BJ (cell line): ENCODE measurements at places on chromosomes 11 and 22.

- no peak for DNase-seq
Observed at GRCh38 chr11:36233204-36233603, 56.0 kb downstream of the COMMD9 start.

DNA sequence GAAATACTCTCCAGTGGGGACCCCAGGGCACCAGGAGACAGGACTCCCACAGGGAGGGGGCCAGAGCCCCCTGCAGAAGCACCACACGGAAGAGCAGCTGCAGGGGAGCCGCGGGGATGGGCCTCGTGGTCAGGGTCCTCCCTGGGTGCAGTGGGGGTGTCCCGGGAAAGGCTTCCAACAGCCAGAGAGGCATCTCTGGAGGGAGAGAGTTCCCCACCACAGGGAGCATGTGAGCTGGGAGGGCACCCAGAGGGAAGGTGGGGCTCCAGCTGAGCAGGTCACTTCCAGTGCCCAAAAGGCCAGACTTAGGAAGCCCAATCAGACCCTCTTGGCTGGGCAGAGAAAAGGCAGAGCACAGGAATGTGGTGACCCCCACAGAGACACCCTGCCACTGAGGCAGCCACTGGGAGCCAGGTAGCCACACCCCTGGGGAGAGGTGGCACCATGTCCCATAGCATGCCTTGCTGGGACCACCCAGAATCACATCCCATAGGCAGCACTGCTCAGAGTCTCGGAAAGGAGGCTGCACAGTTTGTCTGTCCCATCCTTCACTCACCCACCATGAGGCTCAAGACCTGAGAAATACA, 49.9 kb upstream of the LMO1 start:
- no peak for DNase-seq

DNA sequence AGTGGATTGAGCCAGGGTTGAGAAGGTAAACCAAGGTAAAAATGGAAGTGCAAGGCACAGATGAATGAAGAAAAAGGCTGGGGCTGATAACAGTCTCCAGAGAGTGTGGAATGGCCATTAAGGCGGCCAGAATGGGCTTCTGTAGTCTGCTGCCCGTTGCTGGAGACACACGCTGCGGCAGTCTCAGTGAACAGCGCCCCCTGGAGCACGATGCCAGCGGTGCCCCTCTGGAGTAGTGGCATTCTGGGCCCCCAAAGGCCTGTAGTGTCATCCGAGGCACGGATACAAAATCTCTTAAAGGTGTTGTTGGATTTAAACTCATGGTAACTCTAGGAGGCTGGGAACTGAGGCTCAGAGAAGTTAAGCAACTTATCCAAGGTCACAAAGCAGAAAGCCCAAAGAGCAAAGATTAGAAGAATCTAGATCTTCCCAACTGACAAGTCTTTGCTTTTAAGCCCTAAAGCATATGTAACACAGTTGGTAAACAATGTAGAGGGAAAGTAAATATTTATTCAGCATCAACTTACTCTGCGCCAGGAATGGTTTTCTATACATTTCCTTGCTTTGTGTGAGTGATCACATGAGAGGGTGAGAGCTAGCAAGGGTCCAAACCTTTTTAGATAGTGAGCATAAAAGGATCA, 18.2 kb downstream of the KCNJ1 start:
- DNase-seq: no peak

- DNase-seq: no peak
Observed at GRCh38 chr22:30195245-30196140, 51.1 kb downstream of the LIF start.

DNA sequence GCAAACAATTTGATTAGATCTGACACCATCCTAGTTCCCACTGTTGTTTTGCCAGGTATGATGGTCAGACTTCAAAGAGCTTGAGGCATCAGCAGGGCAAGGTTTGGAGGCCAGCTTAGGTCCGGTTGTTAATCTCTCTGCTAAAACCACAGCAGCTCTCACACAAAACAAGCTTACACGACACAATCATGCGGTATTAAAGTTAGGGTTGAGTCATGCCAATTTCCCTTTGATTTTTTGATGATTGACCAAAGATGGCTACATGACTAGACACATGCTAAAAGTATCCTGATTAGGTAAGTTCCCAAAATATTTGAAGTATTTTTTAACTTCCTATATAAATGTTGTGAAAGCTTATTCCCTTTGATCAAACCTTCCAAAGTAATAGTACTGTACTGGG, 145.9 kb downstream of the ELP4 start:
- DNase-seq: peak; percentile 50

DNA sequence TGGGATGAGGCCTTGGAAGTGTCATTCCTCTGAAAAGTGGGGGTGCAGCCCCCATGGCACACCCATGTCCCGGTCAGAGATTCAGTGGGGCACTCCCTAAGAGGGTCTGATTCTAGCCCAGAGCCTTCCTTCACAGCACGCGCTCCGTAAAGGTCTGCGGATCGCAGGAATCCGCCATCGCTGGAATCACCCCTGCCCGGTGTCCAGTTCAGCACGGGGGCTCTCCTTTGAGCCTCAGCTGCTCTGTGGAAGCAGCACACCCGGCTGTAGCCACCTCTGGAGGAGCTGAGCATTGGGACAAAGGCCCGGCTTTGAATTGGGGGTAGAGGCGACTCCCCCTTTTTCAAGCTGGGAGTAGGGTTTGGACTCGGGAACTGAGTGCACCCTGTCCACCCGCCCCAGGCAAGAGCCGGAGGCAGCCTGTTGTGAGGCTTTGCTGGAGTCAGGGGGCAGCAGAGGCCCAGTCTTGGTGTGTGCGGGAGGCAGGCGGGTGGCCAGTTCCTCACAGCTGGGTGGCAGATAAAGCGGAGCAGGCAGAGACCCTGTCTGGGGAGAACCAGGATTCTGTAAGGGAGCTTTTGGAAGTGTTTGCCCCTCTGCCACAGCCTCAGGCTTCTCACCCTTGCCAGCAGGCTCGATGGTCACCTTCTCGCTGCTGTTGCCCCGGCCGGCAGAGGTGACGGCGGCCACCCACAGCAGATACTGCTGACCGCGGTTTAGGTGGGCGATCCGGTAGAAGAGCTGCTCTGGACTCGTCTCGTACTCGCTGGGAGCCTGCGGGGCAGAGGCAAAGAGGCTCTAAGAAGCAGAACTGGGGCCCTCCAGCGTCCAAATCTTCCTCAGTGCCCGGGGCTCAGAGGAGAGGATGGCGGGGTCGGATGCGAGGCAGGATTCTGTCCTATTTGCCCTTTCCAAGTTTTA, 115.9 kb downstream of the CEP164 start:
- no peak for DNase-seq

DNA sequence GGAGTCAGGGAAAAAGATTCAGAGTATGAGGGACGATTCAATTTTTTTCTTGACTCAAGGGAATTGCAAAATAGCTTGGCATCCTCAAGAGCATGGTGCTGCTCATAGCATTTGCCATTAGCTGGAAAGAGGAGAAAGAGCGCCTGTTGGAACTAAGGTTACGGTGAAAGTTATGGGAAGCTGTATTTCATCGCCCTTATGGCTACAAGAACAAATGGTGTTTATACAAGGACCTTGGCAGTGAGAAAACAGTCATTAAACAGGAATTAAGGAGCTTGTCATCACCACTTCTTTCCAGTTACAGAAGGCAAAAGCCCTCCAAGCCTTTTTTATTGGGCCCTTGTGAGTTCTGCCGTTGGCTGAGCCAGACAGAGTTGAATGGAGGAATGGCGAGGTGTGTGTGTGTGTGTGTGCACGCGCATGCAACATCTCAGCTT, 74.2 kb downstream of the ALX4 start:
- DNase-seq: no peak

DNA sequence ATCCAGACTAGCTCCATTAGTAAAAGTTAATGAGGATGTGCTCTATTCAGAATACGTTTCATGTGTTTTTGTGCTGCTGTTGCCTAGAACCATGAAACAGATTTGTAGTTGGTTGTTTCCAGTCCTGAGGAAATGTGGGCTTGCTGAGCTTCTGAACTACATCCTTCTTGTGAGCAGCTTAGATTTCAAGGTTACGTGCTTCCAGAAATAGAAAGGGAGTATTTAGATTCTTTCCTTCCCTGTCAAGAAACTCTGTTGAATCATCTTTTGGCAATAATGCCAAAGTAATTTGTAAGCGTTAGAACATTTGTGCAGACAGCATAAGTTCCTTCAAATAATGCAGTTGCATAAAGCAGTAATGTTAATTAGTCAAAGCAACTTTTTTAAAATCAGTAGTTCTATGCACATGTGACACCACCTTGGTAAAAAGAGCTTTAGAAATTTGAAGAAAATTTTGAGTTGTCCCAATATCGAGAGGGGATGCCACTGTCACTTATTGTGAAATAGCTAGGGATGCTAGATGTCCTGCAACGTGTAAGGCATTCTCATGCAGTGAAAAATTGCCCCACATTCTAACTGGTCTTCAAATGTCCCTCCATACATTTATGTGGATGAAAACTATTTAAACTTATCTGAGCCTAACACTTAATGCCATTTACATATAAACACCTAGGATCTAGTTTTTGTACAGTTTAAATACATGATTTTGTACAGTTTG, 169.6 kb downstream of the ETS1 start:
- DNase-seq: peak; percentile 93

- DNase-seq: no peak
Observed at GRCh38 chr22:47419239-47419638, 656.8 kb downstream of the TBC1D22A start.

- no peak for DNase-seq
Observed at GRCh38 chr11:64185175-64185692, 737 bp upstream of the STIP1 start.

- no peak for DNase-seq
Observed at GRCh38 chr22:48356731-48357130, 1470.9 kb downstream of the BRD1 start.

DNA sequence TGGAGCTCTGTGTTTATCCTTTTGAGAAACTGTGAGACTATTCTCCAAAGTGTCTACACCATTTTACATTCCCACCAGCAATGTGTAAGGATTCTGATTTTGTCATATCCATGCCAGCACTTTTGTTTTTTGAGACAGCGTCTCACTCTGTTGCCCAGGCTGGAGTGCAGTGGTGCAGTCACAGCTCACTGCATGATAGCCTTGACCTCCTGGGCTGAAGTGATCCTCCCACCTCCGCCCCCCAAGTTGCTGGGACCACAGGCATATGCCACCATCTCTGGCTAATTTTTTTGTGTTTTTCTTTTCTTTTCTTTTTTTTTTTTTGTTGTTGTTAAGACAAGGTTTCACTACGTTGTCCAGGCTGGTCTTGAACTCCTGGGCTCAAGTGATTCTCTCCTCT, 35.3 kb downstream of the PPP6R3 start:
- no peak for DNase-seq

- DNase-seq: no peak
Observed at GRCh38 chr11:68212421-68213134, 518 bp downstream of the KMT5B start.

GRCh38 chr22:49240472-49240871, 587.2 kb downstream of the BRD1 start:
- no peak for DNase-seq

DNA sequence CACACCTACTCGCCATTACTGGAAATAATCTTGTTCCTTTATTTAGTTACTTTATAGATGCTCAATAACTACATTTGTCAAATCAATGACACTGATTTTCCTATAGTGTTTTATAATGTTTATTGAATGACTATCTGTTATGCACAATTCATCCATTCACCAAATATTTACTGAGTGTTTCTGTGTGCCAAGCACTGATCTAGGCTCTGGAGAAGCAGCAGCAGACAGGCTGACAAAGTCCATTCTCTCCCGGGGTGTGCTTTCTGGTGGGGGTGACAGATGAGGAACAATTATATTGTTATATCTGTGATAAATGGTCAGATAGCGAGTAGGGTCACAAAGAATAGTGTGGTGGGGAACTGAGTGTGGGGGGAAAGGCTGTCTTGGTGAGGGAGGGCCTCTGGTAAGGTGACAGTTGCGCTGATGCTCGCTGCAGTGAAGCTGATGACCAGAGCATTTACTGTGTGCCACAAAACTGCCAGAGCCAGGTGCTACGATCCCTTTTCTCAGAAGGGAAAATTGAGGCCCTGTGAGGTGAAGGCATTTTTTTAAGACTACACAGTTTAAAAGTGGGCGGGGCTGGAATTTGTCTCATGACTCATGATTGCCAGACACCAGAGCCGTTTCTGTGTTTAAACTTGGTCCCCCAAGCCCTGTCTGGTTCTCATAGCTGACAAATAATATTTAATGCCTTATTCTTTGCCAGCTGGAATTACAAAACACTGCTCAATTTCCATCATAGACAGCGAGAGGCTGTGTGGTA, 10.2 kb downstream of the PACS1 start:
- peak; percentile 54 for DNase-seq

DNA sequence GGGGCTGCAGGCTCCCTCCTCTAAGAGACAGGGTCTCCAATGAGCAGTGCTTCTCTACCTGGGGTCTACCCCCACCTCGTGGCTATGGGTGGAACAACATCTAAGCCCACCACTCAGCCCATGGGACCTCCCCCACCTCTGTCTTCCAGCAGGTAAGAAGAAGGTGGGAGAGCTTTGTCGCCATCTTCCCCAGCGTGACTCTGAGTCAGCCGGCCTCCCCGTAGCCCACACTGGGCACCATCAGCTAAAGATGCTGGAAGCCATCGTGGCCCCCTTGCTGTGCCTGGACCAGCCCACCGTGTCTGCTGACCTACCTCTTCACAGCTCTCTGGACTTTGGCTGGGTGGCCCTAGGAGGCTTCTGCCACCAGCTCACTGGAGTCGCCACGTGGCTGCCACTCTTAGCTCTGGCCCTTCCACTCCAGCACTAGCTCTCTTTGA, 944 bp downstream of the C11orf86 start:
- no peak for DNase-seq

DNA sequence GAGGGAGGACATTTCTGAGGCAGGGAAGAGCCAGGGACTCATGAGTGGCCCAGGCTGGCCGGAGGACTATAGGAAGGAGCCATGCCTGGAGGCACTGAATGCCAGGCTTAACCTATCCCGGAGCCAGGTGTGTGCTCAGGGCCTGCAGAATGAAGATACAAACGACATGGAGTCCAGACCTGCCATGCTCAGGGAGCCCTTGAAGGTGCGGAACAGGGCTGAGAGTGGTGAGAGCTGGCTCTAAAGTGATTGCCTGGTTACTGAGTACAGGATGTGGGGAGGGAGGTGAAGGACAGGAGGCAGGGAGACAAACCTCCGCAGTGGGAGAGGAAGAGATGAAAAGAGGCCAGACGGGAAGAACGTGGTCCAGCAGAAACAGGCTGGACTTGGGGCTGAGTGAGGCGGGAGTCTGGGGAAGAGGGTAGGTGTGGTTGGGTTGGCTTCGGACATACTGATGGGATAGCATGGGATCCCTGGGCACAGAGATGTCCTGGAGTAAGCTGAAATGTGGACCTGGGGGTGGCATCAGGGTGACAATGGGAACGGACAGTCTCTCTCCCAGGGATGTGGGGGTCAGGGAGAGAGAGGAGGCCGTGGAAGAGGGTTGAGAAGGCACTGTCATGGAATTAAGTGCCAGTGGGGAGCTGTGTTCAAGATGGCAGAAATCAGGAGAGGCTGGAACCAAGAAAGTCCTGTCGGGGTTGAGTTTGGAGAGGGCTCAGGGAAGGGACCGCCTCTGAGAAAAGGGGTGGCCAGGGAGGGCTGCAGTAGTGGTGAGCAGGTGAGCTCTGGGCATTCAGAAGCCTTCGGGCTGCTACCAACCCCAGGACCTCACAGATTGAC, 1.5 kb upstream of the ANKRD13D start:
- DNase-seq: no peak

GRCh38 chr22:24564376-24565058, 8.7 kb downstream of the SNRPD3 start:
- DNase-seq: no peak

- DNase-seq: no peak
Observed at GRCh38 chr11:108985236-108985944, 320.5 kb downstream of the DDX10 start.

GRCh38 chr11:29786092-29786491, 230.7 kb downstream of the KCNA4 start:
- DNase-seq: no peak
